CD4-positive, alpha-beta T cell treated with Interleukin-17A for 1 hour (primary cell): ENCODE measurements at places on chromosomes 13 and 19.
A peak's percentile ranks its signal among the peaks of the same experiment; 100 is the strongest.

- peak; percentile 76 for DNase-seq
Observed at GRCh38 chr19:3338541-3339181, 27.7 kb upstream of the NFIC start.

GRCh38 chr19:48695743-48696352 is at the start of gene FUT2:
TSS of gene FUT2 (plus strand) at chr19:48695971. CDS start at chr19:48702957, 6,986 bp downstream.
- no peak for DNase-seq

- DNase-seq = no peak
Observed at GRCh38 chr13:113724016-113724758, 34.8 kb upstream of the TMEM255B start.

- no peak for DNase-seq
Observed at GRCh38 chr19:19179548-19180441, 9.7 kb upstream of the MEF2B start.

DNA sequence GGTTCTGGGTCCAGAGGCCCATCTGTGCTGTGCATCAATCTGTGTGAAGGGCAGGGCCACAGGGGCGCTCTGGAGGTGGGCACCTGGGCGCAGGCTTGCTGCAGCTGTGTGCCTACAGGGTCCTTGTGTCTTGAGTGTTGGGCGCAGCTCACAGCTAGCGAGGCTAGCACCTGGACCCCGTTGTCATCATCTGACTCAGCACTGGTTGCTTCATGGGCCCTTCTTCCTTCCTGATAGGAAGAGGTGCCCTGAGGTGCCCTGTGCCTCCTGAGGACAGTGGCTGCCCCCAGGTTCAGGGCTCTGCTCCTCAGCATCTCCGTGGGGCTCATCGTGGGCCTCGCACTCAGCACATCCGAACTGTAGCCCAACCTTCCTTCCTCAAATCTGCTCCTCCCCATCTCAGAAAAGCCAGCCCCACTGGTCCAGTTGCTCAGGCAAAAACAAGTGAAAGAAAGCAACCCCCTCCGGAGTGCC is 54.8 kb downstream of the GATAD2A start:
- peak; percentile 44 for DNase-seq

DNA sequence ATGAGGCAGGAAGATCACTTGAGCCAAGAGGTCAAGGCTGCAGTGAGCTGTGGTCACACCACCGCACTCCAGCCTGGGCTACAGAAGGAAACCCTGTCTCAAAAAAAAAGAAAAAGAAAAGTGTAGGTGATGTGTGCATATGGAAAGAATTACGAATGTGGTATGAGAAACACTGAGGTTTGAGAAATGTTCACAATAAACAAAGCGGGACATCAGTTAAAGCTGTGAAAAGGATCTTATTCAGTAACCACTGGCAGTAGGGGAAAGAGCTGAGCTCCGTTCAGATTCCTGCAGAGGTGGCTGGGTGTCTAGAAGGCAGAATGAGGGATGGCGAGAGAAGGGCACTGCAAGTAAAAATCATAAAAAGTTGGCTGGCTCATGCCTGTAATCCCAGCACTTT is 4.1 kb upstream of the IGSF23 start:
- no peak for DNase-seq

- DNase-seq = no peak
Observed at GRCh38 chr13:67776151-67776550, 546.0 kb upstream of the PCDH9 start.

DNA sequence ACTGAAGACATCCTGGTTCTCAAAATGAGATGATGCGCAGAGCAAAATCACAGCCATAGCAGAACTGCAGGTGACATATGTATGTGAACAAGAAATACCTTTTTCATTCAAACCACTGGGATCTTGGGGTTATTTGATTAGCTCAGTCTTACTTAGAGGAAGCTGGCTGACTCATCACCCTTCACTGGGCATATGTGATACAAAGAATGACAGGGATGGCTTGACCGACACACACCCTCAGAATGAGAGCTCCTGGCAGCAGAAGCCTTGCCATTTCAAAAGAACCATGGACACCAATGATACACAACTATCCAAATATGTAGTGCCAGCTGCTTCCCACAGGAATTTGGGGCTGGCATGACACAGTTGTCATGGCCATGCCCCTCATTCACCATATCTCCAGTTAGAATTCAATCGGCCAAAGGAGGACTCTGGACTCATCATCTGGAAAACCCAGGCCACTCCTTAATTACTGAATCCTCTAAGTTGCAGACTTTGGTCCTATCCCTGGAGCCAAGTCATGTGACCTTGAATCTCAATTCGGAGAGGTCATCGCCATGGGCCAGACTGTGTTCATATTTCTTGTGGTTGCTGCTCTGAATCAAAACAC is 115.8 kb downstream of the KATNAL1 start:
- DNase-seq = no peak

GRCh38 chr19:6849876-6850275 is 37.5 kb upstream of the ADGRE1 start:
- DNase-seq = no peak

- peak; percentile 43 for DNase-seq
Observed at GRCh38 chr19:48873476-48874302, 1.5 kb downstream of the PPP1R15A start.

DNA sequence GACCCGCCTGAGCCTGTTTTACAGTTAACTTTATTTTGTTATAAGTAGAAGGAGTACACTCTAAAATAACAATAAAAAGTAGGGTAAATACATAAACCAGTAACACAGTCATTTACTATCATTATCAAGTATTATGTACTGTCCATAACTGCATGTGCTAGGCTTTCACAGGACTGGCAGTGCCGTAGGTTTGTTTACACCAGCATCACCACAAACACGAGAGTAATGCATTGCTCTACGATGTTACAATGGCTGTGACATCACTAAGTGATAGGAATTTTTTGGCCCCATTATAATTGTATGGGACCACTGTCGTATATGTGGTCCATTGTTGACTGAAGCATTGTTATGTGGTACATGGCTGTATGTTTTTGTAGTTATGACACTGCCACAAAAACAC is 41.3 kb upstream of the SLC7A9 start:
- no peak for DNase-seq

- DNase-seq = no peak
Observed at GRCh38 chr19:24029941-24030636, 56.9 kb upstream of the ZNF254 start.
